ENCODE measurements at places on chromosomes 16 and 17. TPM values are rescaled to one million over a fixed set of nuclear protein-coding genes. Genes with fewer than 3 reads are reported as not detected.

The KRTAP1-4 gene
- not detected for total RNA-seq

The KREMEN2 gene
- total RNA-seq = 0.15 TPM

The TP53TG3F gene
- total RNA-seq = not detected

The MPO gene
- total RNA-seq = 0.24 TPM

The CALB2 gene
- not detected for total RNA-seq

GRCh38 chr17:79490530-79490929 is 120.3 kb downstream of the RBFOX3 start:
- DNase-seq = no peak

DNA sequence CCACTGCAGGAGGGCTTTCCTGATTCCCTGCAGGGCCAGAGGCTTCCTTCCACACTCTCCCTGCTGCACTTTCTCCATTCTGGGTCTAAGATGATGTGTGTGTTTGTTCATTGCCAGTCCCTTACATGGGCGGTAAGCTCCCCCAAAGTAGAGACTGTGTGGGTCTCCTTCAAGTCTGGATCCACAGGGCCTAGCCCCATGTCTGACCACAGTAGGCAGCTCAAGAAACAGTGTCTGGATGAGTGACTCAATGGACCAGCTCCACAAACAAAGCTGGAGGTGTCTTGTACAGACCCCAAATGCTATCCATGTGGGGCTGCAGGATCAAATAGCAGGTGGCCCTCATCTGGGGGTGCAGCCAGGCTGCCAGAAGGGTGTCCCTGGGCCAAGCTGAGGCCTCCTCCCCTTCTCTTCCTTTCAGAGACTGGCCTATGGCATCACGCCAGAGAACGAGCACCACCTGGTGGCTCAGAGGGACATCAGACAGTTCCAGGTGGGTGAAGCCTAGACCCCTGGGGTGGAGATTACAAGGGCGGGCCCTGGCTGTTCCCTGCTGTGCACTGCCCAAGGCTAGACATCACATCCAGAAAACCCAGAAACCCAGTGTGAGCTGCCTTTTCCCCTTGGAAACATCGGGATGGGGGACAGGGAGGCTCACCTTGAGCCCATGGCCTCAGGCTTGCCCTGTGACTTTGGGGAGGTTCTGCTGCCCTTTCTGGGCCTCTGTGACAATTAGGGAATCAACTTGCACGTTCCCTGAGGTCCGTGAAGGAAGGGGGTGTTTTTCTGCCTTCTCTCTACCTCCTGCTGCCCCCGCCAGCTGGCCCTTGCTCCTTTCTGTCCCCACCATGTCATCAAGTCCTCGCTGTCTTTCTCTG is 45.9 kb downstream of the SLC6A2 start:
- peak; percentile 14 for DNase-seq

DNA sequence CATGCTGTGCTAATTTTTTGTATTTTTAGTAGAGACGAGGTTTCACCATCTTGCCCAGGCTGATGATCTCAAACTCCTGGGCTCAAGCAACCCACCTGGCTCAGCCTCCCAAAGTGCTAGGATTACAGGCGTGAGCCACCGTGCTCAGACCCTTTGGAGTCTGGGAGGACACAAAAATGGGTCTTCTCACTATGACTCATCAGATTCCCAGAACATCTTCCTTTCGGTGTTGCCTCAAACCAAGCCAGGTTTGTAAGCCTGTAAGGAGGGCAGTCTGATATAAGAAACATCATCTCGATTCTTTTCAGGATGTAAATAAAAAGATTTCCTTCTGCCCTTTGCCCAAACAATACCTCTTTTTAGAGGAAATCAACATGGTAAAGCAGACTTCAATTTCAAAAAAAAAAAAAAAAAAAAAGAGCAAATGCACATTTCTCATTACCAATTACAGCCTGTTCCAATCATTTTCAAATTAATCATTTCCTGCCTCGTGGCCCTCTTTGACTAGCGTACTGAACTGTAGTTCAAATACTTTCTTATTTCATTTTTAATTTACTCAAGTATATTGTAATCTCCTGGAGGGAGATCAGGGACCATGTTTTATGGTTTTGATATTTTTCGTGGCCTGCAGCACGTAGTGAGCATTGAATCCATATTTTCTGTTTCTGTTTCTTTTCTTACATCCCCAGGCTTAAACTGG is 409.6 kb downstream of the GRIN2A start:
- no peak for DNase-seq

GRCh38 chr17:5234645-5235576 is at the start of gene SCIMP:
Gene SCIMP, minus strand, starts transcription at chr17:5234860. Its CDS starts 105 bp downstream, at chr17:5234755.
- DNase-seq = no peak
